A673 (cell line): ENCODE measurements at places on chromosomes 7 and 10. TPM values are rescaled to one million over a fixed set of nuclear protein-coding genes. Genes with fewer than 3 reads are reported as not detected.

GRCh38 chr7:77693830-77694583 is 2.3 kb upstream of the RSBN1L start:
- H3K4me1 ChIP-seq, result peaks cover 10% of the 10 kb centered on the region
- no peaks in the 10 kb centered on the region for H3K36me3 ChIP-seq
- H3K27me3 ChIP-seq, result no peaks in the 10 kb centered on the region
- no peak for DNase-seq
- no peak overlapping the region for H3K27ac ChIP-seq
- H3K4me3 ChIP-seq, result peak overlapping the region; percentile 14

- no peak overlapping the region for H3K4me3 ChIP-seq
- H3K27ac ChIP-seq, result no peak overlapping the region
- H3K36me3 ChIP-seq, result no peaks in the 10 kb centered on the region
- peak; percentile 74 for DNase-seq
Measured at GRCh38 chr7:66930341-66930740, 9.3 kb downstream of the TMEM248 start.

Gene SCRN1
- total RNA-seq, result 83.9 and 84.3 TPM in 2 replicates

DNA sequence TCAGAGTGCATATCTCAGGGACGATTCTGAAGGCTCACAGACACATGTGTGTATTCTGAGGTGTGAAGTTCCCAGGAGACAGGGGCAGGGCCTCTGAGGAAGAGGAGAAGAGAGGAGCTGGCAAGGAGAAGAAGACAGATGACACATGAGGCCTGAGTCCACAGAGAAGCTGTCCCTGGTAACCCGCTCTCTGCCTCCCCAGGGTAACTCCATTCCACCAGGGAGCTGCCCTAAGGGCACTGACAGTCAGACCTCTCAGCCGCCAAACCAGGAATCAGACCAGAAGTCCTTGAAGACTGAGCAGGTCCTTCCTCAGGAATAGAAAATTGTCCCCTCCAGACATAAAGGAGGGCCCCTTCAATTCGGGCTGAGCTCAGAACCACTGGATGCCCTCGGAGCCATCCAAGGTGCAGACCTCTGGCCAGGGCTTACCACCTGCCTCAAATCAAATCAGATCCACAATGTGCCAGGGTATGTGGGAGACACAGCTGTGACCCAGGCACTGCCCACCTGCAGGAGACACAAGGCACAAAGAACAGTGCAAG is 57.4 kb downstream of the TLL2 start:
- no peaks in the 10 kb centered on the region for H3K36me3 ChIP-seq
- H3K4me1 ChIP-seq, result no peaks in the 10 kb centered on the region
- DNase-seq, result no peak
- H3K27ac ChIP-seq, result no peak overlapping the region
- no peaks in the 10 kb centered on the region for H3K27me3 ChIP-seq
- no peak overlapping the region for H3K4me3 ChIP-seq

GRCh38 chr7:71334541-71334940 is 202.6 kb downstream of the GALNT17 start:
- H3K27me3 ChIP-seq, result no peaks in the 10 kb centered on the region
- DNase-seq, result no peak
- no peak overlapping the region for H3K4me3 ChIP-seq
- H3K36me3 ChIP-seq, result no peaks in the 10 kb centered on the region

GRCh38 chr10:123093489-123093888 is 42.3 kb upstream of the HMX3 start:
- no peak overlapping the region for H3K27ac ChIP-seq
- no peaks in the 10 kb centered on the region for H3K36me3 ChIP-seq
- no peak for DNase-seq
- H3K4me3 ChIP-seq, result no peak overlapping the region
